ENCODE measurements at places on chromosomes 5 and 9.

- DNase-seq: no peak
Measured at GRCh38 chr9:124125651-124125977, 114.0 kb downstream of the LHX2 start.

- DNase-seq: no peak
Measured at GRCh38 chr9:3177146-3177761, 333.4 kb upstream of the PUM3 start.

- DNase-seq: no peak
Measured at GRCh38 chr5:180034564-180034963, 37.0 kb downstream of the RNF130 start.

DNA sequence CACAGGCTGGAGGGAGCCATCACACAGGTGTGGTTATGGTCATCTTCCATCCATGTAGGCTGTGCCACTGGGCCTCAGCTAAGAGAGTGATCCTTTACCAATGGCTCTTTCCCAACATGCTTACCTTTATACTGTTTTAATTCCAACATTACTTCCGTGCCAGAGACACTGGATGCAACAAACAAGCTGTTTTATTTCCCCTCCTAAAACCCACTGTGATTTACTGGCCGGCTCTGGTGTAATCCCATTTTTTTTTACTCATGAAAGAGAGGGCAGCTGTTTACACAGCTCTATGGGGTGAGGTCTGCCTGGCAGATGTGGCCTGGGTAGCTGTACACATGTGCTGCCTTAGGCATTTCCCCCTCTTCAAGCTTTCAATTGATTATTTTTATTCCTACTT lies 58.5 kb downstream of the MACROH2A1 start:
- DNase-seq: no peak

DNA sequence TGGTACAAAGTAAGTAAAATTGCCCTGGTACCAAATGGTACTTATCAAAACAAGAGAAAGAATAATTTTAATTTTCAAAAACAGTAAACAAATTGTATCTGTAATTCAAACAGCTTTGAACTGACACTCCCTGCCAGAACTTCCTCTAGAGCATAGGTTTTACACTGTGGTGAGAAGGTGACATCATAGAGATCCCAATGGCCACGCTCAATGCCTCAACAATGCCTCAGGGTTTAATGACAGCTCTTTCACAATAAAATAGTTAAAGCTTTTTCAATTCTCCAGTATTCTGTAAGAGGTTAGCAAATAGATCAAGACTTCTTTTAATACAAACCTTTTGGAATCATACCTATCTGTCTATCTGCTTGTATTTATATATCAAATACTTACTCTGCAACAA lies 437.1 kb downstream of the PRR16 start:
- DNase-seq: no peak

- DNase-seq: no peak
Measured at GRCh38 chr5:107551088-107551487, 119.6 kb downstream of the EFNA5 start.

- DNase-seq: no peak
Measured at GRCh38 chr5:139659695-139660101, 11.5 kb downstream of the CXXC5 start.

DNA sequence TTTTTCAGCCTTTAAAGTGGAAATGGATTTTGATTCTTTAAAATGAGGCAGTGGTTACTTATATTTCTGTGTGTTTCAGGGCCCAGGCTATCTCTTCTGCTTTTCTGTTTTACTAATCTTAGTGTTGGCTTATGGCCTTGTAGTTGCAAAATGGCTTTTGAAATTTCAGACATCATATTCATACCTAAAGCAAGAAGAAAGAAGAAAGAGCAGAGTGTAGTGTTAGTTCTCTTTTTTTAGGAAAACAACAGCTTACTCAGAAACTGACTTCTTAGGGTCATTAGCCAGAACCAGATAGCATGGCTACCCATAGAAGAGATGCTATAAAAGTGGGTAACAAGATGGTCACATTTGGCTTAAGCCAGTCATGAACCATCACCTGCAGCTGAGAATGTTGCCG lies 20.9 kb downstream of the ZBED3 start:
- DNase-seq: no peak

GRCh38 chr5:133916479-133916878 lies 51.9 kb downstream of the C5orf15 start:
- DNase-seq: no peak

DNA sequence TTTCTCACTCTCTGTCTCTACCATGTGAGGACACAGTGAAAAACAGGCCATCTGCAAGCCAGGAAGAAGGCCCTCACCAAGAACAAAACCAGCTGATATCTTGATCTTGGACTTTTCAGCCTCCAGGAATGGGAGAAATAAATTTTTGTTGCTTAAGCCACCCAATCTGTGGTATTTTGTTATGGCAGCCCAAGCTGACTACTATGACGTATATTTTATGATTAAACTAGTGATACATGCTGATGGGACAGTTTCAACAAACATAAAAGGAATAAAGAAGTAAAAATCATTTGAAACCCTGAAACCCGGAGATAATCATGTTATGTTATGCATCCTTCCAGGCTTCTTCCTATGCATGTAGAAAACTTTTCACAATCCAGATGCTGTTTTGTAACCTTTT lies 71.5 kb upstream of the ERBIN start:
- DNase-seq: no peak

DNA sequence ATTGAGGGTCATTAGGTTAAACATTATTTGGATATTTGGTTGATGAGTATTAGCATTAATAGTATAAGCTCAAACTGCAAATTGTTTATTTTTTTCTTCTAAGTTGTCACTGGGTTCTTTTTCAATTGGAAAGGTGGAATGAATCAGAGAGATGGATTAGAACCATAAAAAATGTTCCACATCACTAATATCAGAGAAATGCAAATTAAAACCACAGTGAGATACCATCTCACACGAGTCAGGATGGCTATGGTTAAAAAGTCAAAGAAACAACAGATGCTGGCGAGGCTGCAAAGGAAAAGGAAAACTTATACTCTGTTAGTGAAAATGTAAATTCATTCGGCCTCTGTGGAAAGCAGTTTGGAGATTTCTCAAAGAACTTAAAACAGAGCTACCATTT lies 122.8 kb downstream of the CCDC192 start:
- DNase-seq: no peak

GRCh38 chr5:99102073-99102697 lies 173.4 kb upstream of the CHD1 start:
- no peak for DNase-seq

DNA sequence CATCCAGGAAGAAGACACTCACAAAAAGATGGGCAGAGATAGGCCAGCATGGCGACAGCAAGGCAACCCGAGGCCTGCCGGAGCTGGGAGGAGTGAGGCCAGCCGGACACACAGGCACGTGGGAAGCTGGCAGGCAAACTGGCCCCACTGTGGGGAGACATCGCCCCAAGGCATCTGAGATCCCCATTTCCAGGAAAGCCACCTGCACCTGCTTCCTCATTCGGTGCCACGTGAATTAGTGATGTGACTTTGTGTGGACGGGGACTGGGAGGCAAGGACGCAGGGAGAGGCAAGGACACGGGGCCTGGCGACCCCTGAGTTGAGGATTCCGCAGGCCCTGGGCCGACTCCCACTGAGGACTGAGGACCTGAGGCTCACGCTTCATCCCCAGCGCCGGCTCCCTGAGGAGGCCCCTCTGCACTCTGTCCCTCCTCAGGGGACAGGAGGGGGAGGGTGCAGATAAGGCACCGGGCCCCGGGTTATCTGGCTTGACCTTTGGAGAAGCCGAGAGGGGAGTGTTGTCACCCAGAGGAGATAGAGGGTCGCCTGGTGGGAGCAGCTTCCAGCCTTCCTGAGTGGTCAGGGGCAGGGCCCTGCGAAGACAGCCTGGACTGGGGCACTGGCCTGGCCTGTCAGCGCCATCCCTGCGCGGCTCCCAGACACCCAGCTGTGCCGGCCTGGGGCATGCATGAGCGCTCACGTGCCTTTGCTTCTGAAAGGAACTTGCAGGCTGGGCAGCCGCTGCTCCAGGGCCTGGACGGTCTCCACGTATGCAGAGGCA lies 39.7 kb downstream of the NDUFS6 start:
- no peak for DNase-seq

- no peak for DNase-seq
Measured at GRCh38 chr9:126293522-126293889, 33.1 kb upstream of the MVB12B start.

- no peak for DNase-seq
Measured at GRCh38 chr9:19173598-19174125, 46.4 kb upstream of the PLIN2 start.

- no peak for DNase-seq
Measured at GRCh38 chr5:82259172-82259800, 18.9 kb downstream of the RPS23 start.

- no peak for DNase-seq
Measured at GRCh38 chr5:37966871-37967270, 127.0 kb upstream of the GDNF start.

- DNase-seq: no peak
Measured at GRCh38 chr5:125336401-125336800, 590.0 kb upstream of the ZNF608 start.

GRCh38 chr5:142753116-142753631 lies 17.0 kb upstream of the ARHGAP26 start:
- no peak for DNase-seq

GRCh38 chr5:126780165-126780827 lies 3.4 kb downstream of the LMNB1 start:
- DNase-seq: no peak

DNA sequence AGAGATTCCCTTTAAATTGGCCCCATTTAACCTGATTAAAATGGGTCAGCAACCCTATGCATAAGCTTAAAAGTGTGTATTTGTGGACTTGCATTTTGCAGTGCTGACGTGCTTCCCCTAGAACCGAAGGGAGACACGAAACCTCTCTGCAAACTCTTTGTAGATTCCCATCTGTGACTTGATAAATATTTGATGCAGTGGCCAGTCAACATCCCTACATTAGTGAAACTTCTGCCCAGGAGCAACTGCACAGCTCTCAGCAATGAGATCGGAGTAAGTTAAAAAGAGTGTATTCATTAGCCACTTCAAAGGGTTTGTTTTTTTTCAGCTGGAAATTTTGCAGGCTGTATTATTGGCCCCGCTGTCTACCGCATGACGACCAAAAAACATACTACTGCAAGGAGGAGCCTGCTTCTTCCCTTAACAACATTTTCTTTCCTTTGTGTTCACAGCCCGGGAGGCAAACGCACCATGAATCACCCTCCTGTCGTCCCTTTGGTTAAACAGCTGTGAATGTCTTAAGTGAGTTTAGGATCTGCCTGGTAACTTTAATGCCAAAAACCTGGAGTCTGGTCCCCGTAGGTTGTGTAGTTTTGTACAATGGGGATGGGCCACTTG lies 38.0 kb upstream of the TCERG1 start:
- DNase-seq: no peak

- no peak for DNase-seq
Measured at GRCh38 chr9:136754059-136754572, 3.9 kb downstream of the LCN8 start.

DNA sequence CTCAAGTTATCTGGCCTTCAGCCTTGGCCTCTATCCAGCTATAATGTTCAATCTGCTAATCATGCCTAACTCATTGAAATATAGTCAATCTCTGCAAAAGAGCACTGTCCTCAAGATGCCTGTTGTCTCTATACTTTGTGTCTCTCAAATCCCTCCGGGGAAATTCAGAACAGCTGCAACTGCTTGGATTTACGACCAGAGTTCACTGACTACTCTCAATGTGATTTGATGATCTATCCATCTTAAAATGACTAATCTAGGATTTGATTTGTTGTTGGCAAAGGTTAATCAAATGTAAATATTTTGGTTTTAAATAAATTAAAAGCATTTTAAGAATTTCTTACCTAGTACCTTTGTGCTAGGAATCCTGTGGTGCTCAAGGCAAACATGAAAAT lies 40.9 kb downstream of the SVEP1 start:
- no peak for DNase-seq

GRCh38 chr5:103646698-103647614 lies 84.4 kb upstream of the NUDT12 start:
- DNase-seq: peak; percentile 65

- DNase-seq: no peak
Measured at GRCh38 chr5:168110870-168111832, 180.3 kb upstream of the WWC1 start.

- DNase-seq: no peak
Measured at GRCh38 chr5:145345511-145346287, 489.4 kb downstream of the PRELID2 start.

DNA sequence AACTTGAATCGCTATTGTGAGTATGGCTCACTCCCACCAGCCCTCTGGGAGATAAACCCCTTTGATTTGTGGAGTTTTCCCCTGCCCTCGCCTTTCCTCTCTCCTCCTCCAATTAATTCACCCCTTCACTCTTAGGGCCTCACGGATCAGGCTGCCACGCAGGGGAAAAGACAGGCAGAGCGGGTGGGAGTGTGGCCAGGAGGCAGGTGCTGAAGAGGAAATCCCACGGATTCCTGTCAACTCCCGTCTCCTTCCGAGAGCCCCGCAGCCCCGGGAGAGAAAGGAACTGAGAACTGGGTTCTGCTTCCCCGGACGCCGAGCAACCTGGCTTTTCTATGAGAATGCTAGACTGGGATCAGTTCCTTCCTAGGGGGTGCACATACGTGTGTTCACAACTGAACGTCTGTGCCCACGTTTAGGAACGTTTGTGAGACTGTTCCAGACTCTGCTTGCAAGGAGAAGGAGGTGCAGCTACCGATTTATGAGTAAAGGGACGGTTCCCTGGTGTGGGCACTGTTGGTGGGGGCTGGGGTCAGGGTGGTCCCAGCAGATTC lies 314.5 kb upstream of the TLE4 start:
- no peak for DNase-seq

DNA sequence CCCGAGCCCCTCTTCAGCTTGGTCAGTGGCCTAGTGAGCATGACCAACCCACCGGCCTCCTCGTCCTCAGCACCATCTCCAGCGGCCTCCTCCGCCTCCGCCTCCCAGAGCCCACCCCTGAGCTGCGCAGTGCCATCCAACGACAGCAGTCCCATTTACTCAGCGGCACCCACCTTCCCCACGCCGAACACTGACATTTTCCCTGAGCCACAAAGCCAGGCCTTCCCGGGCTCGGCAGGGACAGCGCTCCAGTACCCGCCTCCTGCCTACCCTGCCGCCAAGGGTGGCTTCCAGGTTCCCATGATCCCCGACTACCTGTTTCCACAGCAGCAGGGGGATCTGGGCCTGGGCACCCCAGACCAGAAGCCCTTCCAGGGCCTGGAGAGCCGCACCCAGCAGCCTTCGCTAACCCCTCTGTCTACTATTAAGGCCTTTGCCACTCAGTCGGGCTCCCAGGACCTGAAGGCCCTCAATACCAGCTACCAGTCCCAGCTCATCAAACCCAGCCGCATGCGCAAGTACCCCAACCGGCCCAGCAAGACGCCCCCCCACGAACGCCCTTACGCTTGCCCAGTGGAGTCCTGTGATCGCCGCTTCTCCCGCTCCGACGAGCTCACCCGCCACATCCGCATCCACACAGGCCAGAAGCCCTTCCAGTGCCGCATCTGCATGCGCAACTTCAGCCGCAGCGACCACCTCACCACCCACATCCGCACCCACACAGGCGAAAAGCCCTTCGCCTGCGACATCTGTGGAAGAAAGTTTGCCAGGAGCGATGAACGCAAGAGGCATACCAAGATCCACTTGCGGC lies 1.8 kb downstream of the EGR1 start:
- DNase-seq: no peak
